ENCODE measurements at places on chromosomes 11 and 22.

GRCh38 chr11:108826136-108826535, 161.3 kb downstream of the DDX10 start:
- no peak for DNase-seq

DNA sequence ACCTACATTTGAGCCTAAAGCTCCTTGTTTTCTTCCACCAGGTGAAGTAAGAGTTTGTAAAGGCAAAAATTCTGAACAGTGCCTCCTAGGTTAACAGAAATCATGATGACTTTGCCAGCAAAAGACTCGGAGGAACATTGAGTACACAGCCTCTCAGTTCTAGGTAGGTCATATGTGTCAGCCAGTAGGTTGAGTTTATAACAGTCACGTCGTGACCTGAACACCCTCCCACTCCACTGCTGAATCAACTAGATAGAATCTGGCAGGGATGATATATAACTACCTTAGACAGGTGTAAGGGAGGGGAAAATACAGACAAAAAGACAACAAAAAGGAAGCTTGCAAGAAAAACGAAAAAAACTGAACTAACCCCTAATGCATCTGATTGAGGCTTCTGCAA, 12.8 kb upstream of the ASPHD2 start:
- no peak for DNase-seq

DNA sequence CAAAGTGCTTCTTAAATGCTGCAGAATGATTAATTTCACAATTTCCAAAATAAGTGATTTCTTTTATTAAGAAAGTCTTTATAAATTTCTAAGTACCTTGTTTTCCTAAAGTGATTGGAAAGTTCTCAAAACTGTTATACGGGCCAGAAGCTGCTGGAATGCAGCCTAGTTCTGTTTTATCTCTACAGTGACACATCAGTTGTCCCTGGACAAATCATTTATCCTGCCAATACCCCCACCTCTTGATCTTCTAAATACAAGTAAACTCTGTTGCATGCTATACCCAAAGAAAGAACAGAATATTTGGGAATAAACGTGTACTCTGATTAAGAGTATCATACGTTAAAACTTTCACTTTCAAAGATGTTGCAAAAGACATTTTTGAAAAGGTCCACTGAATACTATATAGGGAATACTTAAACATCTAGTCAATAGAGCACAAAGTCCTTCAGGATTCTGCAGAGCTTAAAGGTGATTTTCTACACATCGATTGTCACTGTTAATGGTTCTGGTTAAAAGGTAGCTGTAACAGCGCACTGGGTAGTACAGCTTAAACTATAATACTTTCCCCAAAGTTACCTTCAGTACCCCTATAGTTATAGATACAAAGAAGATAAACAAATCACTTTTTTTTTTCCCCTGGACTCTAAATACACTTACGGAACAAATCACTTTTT, 92.1 kb upstream of the APOA1 start:
- DNase-seq: no peak

DNA sequence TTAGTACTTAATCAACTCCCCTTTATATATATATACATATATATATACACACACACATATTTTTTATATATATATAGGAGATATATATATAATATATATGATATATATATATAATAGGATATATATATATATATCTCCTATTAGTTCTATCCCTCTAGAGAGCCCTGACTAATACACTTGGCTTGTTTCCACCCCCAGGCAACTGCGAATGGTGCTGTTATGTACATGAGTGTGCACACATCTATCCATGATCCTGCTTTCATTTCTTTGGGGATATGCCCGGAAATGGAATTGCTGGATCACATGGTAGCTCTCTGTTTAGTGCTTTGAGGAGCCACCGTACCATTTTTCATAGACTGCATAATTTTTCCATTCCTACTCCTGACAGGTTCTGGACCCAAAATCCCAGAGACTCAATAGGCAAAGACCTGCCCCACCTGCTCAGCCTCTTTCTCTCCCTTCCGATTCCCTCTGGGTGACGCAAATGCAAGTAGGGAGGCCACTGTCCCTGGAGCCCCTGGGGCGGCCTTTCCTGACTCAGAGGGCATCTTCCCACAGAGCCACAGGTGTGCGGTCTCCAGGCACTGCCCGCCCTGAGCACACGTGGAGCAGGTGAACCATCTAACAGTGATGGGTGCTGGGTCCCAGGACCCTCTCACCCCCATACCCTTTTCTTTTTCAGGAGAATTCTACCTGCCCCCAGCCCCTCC, 12.0 kb downstream of the FGF3 start:
- no peak for DNase-seq

DNA sequence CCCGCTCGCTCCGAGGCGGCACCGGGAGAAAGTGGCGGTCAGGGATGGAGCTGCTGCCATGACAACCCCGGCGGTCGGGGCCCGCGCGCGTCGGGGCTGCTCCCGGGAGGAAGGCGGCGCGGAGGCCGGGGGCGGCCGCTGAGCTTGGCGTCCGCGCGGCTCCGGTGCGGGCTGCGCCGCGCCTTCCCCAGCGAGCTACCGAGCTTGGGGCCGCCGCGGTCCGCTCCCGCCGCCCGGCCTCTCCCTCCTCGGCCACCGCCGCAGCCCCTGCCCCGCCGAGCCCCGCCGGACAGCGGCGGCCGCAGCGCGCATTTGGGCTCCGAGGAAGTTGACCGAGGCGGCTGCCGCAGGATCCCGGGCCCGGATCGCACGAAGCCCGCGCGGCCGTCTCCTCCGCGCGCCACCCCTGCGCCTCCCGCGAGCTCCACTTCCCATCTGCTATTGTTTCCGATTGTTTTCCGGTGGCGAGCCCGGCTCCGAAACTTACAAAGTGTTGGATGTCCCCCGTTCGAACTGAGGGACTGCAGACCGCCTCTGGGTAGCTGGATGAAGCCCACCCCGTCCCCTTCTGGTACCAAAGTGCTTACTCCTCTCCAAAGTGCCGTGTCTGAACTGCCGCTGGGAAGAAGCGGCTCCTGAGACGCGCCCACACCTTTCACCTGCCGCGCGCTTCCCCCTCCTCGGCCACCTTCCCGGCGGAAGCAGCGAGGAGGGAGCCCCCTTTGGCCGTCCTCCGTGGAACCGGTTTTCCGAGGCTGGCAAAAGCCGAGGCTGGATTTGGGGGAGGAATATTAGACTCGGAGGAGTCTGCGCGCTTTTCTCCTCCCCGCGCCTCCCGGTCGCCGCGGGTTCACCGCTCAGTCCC, 540.3 kb downstream of the NTM start:
- DNase-seq: no peak

DNA sequence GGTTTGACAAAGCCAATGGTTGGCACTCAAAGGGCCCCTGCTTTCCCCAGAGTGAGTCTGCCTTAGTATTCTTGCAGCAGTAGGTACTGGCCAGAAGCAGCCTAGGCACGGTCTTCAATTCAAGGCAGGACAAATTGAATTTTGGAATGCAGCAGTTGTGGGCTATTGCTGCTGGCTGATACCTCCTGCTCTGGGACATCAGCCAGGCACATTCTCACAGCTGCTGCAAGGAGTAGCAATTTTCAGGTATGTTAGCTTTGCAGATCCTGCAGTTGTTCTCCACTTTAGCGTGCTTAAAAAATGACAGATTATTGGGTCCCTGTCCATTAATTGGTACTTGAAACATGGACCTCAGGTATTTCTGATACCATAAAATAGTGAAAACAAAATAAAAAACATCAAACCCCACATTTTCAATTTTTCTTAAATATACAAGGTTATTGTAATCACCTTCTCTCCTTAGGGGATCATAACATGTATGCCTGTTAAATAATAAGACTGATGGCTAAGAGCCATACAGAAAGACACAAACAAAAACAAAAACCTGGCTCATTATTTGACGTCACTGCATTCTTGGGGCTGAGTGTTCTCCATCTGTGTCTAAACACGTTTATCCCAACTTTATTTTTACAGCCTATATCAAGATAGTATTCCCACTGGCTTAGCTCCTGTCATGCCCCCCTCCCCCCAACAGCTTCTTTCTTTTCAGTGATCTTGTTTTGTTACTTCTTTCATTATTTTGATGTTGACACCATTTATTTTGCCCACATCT, 85.1 kb upstream of the CARD18 start:
- no peak for DNase-seq

GRCh38 chr22:50260801-50261614, 475 bp downstream of the MAPK12 start:
- no peak for DNase-seq

DNA sequence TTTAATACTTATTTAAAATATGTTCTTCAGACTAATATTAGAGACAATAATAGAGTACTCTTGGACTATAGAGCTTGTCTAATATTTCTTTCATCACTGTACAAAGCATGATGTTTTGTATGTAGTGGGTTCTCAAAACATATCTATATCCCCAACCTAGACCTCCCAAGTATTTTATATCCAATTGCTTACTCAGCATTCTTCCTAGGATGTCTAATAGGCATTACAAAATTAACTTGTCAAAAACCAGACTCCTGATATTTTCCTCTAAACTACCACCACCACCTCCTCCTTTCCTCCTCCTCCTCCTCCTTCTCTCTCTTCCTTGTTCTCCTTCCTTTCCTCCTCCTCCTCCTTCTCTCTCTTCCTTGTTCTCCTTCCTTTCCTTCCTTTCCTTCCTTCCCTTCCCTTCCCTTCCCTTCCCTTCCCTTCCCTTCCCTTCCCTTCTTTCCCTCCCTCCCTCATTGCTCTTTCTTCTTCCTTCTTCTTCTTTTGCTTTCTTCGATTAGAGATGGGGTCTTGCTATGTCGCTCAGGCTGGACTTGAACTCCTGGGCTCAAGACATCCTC, 21.3 kb downstream of the BCO2 start:
- no peak for DNase-seq

DNA sequence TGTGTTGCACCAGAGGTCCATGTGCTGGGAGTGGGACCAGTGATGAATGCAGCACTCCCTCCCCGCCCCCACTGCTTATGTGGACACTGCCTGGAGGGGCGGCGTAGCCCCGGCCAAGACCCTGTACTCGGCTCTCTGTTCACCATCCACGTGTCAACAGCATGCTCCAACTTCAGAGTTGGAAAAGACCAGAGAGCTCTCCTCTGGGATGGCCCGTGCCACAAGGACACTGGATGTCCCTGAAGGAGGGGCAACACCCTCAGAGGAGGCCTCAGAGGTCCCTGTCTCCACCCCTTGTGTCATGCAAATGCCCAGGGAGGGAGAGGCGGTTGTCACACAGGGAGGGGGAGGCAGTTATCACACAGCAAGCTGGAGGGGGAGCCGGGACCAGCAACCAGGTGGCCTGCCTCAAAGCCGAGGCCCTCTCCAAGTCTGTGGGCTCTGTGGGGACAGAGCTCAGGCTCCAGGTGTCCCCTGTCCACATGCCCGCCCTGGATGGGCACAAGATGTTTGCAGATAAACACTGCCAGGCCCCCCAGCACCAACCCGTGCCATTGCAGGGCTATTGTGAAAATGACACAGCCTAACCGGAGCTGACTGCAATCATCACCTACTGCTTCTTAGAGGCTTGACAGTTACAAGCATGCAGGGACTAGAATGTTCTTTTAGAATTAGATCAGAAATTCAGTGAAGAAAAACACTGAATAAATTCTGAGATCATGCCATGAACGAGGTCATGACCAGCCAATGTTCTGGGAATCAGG, 121.1 kb downstream of the PHF21B start:
- no peak for DNase-seq

DNA sequence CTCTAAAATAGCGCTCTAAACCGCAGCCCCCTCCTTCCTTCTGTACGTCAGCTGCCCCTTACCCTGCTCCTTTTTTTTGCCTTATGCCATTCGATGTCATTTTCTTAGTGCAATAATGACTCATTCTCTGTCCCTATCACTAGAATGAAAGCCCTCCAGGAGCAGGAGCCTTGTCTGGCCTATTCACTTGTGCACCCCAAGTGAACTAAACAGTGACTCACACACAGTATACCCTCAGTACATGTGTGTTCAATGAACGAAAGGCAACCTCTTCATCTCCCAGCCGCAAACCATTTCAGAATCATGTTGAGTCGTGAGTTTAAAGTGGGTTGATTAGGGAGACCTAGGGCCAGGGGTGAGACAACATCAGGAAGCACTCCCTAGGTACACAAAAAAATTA, 50.7 kb upstream of the SPATA19 start:
- DNase-seq: no peak

DNA sequence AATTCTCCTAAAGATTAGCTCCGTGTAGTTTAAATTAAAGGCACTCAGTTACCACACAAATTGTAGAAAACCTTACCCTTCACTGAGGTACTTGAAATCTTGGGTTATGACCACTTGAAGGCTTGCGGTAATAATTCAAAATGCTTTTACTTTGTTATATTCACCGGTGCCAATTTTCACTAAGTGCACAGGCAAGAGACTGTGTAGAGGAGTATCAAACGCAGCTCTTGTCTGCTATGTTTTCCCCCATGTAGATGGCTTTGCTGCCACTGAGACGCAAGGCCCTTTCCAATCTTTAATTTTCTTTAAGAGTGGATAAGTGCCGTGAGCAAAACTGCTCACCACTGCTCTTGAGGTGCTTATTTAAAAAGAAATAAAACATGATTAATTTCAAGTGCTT, 155.8 kb downstream of the CADM1 start:
- no peak for DNase-seq

Measured in activated gamma-delta T cell (primary cell).